BJ (cell line): ENCODE measurements at places on chromosomes 4 and X. TPM values are rescaled to one million over a fixed set of nuclear protein-coding genes. Genes with fewer than 3 reads are reported as not detected.

ETDA gene
- not detected in 2 replicates for polyA plus RNA-seq

BTC gene
- not detected in 2 replicates for polyA plus RNA-seq

ARHGAP10 gene
- 17.6 and 20.2 TPM in 2 replicates for polyA plus RNA-seq

HPGDS gene
- not detected in 2 replicates for polyA plus RNA-seq

IRF2 gene
- 28.3 and 28.7 TPM in 2 replicates for polyA plus RNA-seq

TMEM154 gene
- polyA plus RNA-seq = 1.1 and 2.4 TPM in 2 replicates

AKAP14 gene
- not detected in 2 replicates for polyA plus RNA-seq

POLR2B gene
- 44.6 and 85.0 TPM in 2 replicates for polyA plus RNA-seq

ADH7 gene
- not detected in 2 replicates for polyA plus RNA-seq

FGF5 gene
- polyA plus RNA-seq = 31.1 and 43.7 TPM in 2 replicates

GATB gene
- 20.5 and 22.2 TPM in 2 replicates for polyA plus RNA-seq

FBXW7 gene
- 4.1 and 11.0 TPM in 2 replicates for polyA plus RNA-seq

ANXA3 gene
- 8.2 and 15.7 TPM in 2 replicates for polyA plus RNA-seq

FGFBP2 gene
- polyA plus RNA-seq = not detected in 2 replicates

F8A2 gene
- polyA plus RNA-seq = not detected in 2 replicates

GC gene
- not detected in 2 replicates for polyA plus RNA-seq

TKTL2 gene
- polyA plus RNA-seq = not detected in 2 replicates

TEC gene
- polyA plus RNA-seq = 0.20 and 0.28 TPM in 2 replicates

STAP1 gene
- polyA plus RNA-seq = not detected in 2 replicates

SMIM10 gene
- polyA plus RNA-seq = 4.8 and 5.2 TPM in 2 replicates

UBE2D3 gene
- polyA plus RNA-seq = 298 and 431 TPM in 2 replicates

CSN2 gene
- not detected in 2 replicates for polyA plus RNA-seq

APLN gene
- 0.09 and 0.11 TPM in 2 replicates for polyA plus RNA-seq

F9 gene
- not detected in 2 replicates for polyA plus RNA-seq

CXCL1 gene
- 0.53 and 1.0 TPM in 2 replicates for polyA plus RNA-seq

TLR8 gene
- not detected in 2 replicates for polyA plus RNA-seq

PRR32 gene
- not detected in 2 replicates for polyA plus RNA-seq

HELT gene
- not detected in 2 replicates for polyA plus RNA-seq

TRIML2 gene
- polyA plus RNA-seq = not detected in 2 replicates

WAS gene
- polyA plus RNA-seq = 0.06 and 0.12 TPM in 2 replicates

H2BW2 gene
- not detected in 2 replicates for polyA plus RNA-seq

GPAT3 gene
- polyA plus RNA-seq = 0.37 and 0.58 TPM in 2 replicates

ANXA10 gene
- polyA plus RNA-seq = 0.09 TPM in 1 of 2 replicates, not detected in the other

VCX2 gene
- not detected in 2 replicates for polyA plus RNA-seq

UGT2B15 gene
- polyA plus RNA-seq = not detected in 2 replicates

F8A3 gene
- polyA plus RNA-seq = 0.05 TPM in 1 of 2 replicates, not detected in the other
